Activated effector memory CD4-positive, alpha-beta T cell treated with anti-CD3 and anti-CD28 coated beads, Interleukin-2, amount 50 U/mL, for 16 hours (primary cell): ENCODE measurements at places on chromosomes 6 and 20.
A peak's percentile ranks its signal among the peaks of the same experiment; 100 is the strongest.

- DNase-seq = no peak
Observed at GRCh38 chr20:23435626-23436539, 3.6 kb upstream of the CSTL1 start.

DNA sequence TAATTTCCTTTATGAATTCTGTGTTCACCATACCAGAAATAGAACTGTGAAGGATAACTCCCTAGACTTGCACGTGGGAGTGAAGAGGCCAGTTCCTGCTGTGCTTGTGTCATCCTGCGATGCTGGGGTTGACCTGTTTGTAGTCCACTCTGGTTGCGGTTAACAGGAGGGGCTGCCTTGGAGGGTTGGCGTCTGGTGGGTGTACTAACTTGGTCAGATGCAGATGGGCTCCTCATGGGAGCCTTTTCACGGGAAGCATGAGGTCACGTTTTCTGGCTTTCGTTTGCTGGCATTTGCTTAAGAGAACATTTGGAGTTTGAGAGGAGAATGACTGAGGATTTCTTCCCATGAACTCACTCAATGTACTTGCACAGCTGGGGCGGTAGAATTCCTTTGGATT, 41.2 kb downstream of the IGF2R start:
- DNase-seq = no peak

- no peak for DNase-seq
Observed at GRCh38 chr6:51450248-51450957, 631.7 kb downstream of the TFAP2B start.

- no peak for DNase-seq
Observed at GRCh38 chr6:868201-868600, 175.3 kb upstream of the EXOC2 start.

- DNase-seq = no peak
Observed at GRCh38 chr6:57127763-57128162, 37.8 kb downstream of the ZNF451 start.

GRCh38 chr6:6439778-6440177, 119.3 kb upstream of the F13A1 start:
- no peak for DNase-seq

- no peak for DNase-seq
Observed at GRCh38 chr20:48455651-48456365, 372.0 kb downstream of the PREX1 start.

DNA sequence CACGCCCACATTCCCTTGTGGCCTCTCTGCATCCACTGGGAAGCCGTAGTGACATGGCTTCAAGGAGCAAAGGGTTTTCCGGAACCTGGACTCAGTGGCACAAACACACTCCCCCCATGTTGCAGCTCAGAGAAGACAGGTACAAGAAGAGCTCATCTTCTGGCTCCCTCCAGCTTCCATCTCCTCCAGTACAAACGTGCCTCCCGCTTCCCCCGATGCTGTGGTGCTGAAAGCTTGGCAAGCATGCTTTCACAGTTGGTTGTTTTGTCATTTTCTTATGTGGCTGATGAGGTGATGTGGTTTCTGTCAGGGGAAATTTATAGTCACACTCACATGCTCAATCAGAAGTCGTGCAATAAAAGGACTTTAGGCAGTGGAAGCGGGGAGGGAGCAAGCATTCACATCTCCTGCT, 258.5 kb downstream of the KIF16B start:
- DNase-seq = no peak

DNA sequence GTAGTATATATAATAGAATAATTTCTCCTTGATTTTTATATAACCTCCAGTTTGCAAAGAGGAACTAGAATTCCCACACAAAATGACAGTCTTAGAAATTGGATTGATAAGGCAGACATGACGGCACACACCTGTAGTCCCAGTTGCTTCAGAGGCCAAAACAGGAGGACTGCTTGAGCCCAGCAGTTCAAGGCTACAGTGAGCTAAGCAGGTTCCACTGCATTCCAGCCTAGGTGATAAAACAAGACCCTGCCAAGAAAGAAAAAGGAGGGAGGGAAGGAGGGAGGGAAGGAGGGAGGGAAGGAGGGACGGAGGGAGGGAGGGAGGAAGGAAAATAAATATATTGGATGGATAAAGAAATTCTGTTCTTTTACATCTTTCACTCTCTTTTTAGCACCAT, 77.6 kb upstream of the SASH1 start:
- no peak for DNase-seq

- peak; percentile 74 for DNase-seq
Observed at GRCh38 chr6:43275801-43276576, 22.1 kb upstream of the SLC22A7 start.

- no peak for DNase-seq
Observed at GRCh38 chr6:45212976-45213375, 115.2 kb upstream of the RUNX2 start.

- peak; percentile 74 for DNase-seq
Observed at GRCh38 chr20:2006452-2007361, 12.8 kb upstream of the PDYN start.

DNA sequence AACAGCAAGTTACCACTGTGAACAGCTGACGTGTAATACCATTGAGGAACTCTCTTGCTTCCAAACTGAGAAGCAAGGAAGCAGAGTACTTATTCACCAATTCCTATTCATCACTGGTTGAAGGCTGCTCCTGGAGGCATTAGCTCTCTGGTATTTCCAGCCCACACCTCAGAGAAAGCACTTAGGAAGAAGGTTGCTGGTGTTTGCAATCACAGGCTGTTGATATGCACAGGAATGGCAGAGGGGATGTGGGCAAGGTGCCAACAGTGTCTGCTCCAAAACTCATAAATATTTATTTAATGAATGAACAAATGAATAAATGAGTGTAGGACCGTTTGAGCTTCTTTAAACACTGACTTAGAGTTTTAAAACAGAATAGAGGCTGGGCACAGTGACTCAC, 6.9 kb upstream of the RRBP1 start:
- DNase-seq = no peak

DNA sequence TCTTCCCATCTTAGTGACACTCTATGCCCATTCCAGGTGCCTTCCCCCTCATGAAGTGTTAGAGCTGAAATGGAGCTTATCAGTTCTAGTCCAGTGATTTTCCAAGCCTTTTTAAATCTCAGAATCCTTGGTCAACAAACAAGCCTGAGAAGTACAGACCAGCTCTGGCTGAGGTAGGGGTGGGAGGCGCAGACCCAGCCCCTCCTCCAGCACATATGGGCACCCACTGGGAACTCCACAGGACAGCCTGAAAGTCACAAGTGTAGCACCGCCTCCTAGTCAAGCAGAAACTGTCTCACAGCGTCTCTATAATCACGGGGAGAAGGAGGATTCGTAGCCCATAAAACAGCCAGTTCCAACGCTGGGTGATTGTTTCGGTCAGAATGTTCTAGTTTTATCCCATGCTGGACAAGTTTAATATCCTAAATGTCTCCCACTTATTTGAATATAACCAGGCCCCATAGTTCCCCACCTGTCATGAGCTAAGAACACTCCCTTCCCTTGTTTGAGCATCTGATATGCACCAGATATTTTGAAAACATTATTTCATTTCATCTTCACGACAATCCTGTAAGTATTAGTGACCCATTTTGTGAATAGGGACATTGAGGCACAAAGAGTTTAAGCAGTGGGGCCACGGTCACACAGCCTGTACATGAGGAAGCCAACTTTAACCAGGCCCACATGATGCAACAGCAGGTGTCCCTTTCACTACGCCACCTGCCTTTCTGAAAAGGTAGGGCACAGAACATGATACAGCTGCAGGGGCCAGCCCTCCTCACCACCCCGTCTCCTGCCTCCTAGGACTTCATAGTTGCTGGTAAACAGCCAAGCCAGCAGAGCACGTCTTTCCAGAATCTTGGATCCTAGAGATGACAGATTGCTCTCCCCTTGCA, 40.1 kb downstream of the TRAF3IP2 start:
- DNase-seq = no peak

DNA sequence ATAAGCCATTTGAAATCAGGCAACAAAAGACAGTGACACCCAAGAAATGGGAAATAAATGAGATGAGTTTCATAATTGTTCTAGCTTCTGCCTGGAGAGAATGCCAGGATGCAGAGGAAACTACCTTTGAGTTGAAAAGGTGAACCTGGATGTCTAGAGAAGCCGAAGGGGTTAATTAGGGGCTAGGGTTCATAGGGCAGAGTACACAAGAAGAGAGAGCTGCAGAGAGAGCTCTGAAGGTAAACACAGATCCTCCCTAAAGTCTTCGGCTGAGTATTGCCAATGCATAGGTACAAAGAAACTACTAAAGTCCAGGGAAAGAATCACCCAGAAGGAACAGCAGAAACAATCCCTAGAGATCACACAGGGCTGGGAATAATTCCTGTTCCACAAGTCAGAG, 119.7 kb upstream of the BEND3 start:
- no peak for DNase-seq

GRCh38 chr20:49379338-49379737, 101.5 kb upstream of the ZNFX1 start:
- DNase-seq = no peak

DNA sequence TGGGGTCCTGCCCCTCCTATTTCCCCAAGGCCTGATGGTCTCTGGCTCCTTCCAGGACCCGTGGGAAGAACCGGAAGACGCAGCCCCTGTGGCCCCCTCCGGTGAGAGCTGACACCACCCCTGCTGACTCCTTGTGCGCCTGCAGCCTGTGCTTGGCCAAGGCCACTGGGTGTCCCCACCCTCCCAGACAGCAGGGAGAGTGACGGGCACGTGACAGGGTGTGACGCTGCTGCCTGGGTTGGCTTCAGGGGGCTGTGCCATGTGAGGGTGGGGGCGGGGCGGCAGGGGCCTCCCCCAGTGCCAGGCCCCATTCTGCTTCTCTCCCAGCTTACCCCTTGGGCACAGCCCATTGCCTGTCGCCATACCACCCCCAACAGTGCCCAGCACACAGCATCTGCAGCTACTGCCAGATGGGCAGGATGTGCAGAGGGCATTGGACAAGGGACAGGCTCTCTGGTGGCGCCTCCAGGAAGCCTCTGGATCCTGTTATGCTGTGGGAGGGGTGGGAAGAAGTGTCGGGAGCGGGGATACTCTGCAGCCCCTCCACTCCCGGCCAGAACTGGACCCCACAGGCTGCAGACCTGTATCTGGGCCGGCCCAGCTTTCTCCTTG, 2.9 kb downstream of the BIRC7 start:
- no peak for DNase-seq

DNA sequence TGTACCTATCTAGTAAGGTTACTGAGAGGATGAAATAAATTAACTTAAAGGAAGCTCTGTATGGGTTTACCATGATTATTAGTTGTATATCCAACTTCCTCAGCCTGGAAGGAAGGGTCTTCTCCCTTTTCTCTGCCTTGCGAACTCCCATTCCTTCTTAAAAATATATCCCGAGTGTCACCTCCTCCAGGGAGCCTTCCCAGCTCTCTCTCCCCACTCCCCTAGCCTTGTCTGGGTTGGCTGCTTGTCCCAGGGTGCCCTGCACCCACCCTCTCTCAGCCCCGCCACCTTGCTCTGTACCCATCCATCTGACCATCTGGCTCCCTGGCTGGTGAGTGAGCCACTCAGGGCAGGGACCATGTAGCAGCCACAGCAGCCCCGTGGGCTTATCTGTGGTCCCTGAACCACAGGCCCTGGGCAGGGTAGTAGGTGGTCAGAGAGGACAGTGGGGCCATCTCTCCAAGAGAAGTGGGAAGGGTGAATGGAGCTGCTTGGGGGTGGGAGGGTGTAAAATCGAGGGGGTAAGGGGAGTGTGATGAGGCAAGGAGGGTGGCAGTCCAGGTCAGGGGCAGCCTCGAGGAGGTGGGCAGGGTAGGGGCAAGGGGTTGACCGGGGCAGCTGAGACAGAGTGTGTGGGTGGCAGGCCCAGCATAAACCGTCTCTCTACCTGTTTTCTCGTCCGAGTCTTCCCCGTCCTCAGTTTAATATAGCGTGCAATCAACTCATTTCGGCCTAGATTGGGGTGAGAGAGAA, 12.8 kb downstream of the TEAD3 start:
- no peak for DNase-seq

DNA sequence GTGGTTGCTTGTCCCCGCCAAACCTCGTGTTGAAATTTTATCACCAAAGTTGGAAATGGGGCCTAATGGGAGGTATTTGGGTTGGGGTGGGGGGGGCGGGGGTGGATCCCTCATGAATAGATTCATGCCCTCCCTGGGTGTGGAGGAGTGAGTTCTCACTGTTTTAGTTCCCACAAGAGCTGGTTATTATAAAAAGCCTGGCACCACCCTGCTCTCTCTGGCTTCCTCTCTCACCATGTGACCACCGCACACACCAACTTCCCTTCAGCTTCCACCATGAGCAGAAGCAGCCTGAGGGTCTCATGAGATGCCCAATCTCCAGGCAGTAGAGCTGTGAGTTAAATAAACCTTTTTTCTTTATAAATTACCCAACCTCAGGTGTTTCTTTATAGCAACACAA, 111.3 kb downstream of the PRDM1 start:
- DNase-seq = no peak

- DNase-seq = no peak
Observed at GRCh38 chr6:508006-508405, 116.5 kb downstream of the IRF4 start.

- no peak for DNase-seq
Observed at GRCh38 chr20:61874421-61875068, 191.1 kb downstream of the TAF4 start.

GRCh38 chr6:120392941-120393340, 941.3 kb downstream of the TBC1D32 start:
- no peak for DNase-seq

DNA sequence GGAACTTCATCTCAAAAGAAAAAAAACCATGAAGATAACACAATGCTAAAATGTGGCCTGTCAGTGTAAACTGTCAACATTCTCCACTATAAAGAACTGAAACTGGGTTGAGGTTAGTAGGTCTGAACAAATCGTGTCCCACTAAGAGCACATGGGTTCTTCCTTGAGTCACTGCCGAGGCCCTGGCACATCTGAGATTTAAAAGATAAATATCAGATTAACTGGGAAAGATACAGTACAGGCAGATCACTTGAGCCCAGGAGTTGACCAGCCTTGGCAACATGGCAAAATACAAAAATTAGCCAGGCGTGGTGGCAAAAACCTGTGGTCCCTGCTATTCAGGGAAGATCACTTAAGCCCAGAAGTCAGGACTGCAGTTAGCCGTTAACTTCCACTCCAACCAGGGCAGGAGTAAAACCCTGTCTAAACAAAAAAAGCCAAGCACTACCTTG, 5.6 kb downstream of the EEF1A1 start:
- DNase-seq = peak; percentile 66

- no peak for DNase-seq
Observed at GRCh38 chr6:110446405-110446804, 30.0 kb downstream of the SLC22A16 start.
